ENCODE measurements at places on chromosomes 7 and 10. TPM values are rescaled to one million over a fixed set of nuclear protein-coding genes. Genes with fewer than 3 reads are reported as not detected.

TMEM273 gene
- not detected for total RNA-seq

PLXDC2 gene
- total RNA-seq: 124 TPM

FGFBP3 gene
- 0.17 TPM for total RNA-seq

NCF1 gene
- total RNA-seq: not detected

- DNase-seq: no peak
Measured at GRCh38 chr7:2554661-2555111, 638 bp downstream of the BRAT1 start.

DNA sequence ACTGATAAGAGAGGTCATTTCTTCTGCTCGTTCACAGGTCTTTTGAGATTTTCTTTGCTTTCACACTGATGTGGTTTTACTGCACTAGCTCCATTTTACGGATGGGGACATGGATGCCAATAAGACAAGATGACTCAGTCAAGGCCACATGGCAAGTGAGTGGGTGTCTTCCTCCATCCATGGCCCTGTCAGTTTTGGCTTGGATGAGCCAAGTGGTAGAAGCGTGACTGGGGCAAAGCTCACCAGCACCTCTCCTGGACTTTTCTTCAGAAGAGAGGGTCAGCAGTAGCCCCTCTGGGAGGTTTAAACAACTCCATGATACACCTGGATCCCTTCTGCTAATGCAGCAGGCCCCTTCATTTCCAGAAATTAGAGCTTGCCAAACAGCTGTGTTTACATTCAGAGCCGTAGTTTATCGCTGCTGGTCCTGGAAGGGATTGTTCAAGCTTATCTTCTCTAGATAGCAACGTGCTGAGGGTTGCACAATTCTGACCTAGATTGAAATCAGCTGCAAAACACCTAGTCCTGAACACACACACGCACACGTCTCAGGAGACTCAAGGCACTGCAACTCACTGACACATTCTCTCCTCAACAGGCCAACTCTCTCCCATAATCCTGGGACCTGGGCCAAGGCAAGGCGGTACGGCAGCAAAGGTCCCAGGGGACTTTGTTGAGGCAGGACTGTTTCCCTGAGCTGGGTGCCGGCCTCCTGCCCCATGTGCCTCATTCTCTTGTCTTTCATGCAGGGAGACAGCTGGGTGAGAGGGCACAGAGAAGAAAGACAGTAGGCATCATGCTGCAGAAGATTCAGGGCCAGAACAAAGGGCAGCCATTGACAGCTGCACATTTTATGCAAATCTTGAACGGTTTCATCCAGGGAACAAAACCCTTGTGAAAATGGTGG, 14.2 kb upstream of the PDCD4 start:
- DNase-seq: no peak

DNA sequence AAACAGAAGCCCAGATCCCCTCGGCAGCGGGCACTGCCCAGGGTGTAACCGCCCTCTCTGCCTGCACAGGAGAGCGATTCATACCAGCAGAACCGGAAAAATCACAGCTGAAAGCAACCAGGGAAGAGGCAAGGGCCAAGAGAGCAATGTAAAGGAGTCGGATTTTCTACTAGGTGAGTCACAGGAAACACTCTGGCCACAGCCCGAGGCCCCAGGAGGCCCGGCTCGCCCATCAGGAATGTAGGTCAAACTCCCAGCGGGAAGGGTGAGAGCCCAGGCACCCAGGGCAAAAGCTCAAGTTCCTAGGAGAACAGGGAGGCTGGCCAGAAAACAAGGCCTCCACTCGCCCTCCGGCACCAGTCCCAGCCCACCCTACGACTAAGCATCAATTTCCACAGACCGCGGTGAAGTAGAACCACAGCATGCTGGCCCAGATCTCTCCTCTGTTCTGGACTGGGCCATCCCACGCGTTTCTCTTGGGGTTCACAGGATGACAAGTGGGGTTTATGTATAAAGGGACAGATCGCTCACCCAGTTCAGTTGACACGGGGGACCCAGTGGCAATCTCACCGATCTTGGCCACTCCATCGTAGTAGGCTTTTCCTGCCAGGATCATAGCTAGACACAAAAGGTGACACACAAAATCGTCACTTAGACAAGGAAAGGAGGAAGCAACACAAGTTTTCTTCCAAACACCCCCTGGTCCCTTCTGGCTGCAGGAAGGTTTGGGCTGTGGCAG, 46.2 kb downstream of the BAIAP2L1 start:
- peak; percentile 93 for DNase-seq

DNA sequence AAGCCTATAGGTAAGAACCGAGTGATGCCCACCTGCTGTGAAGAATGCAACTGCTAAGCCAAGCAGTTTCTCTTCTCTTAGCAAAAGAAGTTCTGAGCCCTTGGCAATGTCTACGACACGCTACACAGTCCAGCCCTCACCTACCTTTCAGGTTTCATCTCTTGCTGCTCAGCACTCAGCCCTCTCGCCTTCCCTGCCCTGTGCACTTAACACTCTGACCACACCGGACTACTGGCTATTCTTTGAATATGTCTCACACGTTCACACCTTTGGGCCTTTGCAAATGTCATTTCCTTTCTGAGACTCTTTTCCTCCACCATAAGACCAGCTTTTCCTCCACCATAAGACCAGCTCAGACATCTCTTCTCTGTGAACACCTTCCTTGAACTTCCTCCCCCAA, 67.0 kb upstream of the ITGB1 start:
- DNase-seq: no peak

DNA sequence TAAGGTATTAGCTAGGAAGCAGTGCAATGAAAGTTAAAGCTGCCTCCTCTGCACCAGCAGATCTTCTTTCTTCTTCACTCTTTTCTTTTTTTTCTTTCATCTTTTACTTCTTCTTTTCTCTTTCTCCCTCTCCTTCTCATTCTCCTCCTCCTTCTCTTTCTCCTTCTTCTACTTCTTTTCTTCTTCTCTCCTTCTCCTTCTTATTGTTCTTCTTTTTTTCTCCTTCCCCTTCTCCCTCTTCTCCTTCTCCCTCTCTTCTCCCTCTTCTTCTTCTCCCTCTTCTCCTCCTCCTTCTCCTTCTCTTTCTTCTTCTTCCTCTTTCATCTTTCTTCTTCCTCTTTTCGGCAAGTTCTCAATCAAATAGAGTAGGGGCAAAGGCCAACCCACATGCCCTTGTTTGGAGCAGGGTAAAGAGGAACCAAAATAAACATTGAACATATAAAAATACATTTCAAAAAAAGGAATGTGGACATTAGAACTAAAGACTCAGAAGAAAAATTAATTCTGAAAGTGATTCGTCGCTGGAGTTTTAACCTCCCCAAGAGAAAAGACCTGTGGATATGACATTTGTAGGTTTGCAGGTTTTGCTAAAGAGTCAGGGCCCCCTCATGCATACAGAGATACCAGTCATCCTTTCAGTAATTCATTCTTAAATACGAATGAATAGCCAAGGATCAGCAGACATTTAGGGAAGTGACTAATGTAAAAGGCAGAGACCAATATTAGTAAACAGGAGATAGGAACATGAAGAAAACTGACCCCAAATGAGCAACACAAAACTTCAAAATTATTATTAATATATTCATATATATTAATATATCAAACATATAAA, 93.0 kb upstream of the RSU1 start:
- DNase-seq: no peak

GRCh38 chr10:128380946-128381345, 254.7 kb upstream of the MKI67 start:
- DNase-seq: no peak

DNA sequence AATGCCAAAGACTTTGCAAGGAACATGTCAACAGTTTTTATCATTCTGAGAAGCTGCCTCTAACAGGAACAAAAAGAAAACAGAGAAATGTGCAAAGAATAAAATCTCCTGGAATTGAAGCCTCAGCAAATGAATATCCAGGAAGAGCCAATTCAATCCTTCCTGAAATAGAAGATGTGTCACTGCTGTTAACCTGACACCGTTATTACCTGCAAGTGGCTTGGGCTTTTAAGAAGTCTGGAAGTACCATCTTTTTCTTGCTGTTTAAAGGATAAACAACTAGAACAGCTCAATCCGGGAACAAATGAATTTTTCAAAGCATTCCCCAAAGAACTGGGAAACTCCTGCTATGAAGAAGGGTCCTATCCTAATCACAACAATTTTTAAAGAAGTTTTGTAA, 434.8 kb downstream of the KCNMA1 start:
- DNase-seq: no peak

- no peak for DNase-seq
Measured at GRCh38 chr7:131591687-131592319, 35.4 kb upstream of the PODXL start.

DNA sequence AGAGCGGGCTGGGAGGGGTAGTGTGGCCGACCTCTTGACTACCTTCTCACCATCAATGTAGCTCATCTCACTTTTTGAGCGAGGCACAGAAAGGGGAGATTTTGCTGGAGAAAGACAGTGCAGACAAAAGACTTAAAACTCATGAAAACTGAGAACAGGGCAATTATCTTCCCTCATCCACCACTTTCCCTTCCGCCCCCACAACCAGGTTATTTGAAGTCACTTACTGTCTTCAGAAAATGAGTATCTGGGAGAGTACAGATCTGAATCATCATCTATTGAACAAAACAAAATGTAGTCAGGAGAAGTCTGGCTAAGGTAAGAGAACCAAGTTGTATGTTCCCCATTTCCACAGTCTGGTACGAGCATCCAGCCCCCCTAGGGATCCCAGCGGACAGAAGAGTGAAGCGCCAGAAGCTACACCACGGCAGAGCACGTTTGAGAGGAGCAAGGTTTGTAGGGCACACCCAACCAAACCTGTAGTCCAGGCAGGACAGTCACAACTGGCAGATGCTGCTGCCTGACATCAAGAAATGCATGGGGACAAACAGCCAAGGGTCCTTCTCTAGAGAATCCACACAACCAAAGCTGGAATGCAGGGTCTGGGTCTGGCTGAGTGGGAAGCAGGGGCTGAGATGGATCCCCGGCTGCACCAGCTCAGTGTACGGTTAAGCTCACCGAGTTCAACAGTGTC, 93.4 kb upstream of the PDLIM1 start:
- DNase-seq: no peak

GRCh38 chr10:2263561-2263960, 526.2 kb upstream of the ADARB2 start:
- no peak for DNase-seq

GRCh38 chr7:90886416-90886815, 290.3 kb downstream of the CDK14 start:
- no peak for DNase-seq

DNA sequence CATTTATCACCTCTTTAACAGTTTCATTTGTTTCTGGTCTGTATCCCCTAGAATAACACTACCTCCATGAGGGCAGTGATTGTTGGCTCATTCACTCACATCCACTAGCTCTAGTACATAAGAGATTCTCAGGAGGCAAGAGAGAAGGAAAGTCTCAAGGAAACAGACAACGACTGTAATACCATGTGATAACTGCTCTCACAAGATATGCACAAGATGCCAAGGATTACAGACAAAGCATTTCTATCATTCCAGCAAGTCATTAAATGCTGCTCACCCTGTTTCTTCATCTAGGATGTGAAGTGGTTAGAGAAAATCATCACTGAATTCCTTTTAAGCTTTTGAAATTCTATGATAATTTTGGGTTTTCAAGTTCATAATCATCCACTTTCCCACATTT, 115.3 kb downstream of the HIBADH start:
- no peak for DNase-seq

DNA sequence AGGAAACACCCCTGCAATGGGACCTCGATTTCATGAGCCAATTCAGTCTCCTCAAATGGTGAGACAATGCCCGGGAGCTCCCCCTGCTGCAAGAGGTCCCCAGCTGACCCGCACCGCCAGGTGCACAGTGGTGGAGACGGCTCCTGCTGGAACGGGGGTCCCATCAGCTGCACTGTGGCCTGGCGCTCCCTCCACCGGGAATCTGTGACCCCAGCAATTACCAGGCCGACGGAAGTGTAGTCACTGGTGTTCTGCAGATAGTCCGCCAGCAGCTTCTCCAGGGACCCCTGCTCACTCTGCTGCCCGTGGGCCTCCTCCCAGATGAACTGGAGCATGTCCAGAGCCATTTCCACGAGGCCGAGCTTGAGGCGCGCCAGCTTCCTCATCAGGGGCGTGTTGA, 64.9 kb upstream of the NKX6-2 start:
- DNase-seq: no peak

GRCh38 chr10:48678041-48678440, 6.6 kb upstream of the WDFY4 start:
- no peak for DNase-seq

- peak; percentile 18 for DNase-seq
Measured at GRCh38 chr10:133528296-133528844, 1.2 kb downstream of the CYP2E1 start.

Measured in mammary epithelial cell (primary cell).